GM13976 (cell line): ENCODE measurements at places on chromosomes 4 and X.

DNA sequence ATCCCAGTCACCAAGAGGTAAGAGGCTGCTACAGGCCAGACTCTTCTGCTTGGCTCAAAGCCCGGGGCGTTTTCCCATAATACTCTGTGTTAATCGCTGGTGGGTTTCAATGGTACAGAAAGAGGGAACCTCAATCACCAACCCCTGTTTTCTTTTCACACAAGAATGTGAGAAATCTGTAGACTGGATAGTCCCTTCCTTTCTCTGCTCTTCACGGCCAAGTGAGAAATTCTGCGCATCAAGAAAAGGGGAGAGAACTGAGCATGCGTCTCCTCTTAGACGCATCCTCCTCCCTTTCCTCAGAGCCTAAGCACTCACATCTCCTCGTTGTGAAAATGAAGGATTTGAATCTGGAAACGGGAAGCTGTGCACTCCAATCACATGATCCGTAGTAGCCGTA is 64.7 kb downstream of the CLNK start:
- DNase-seq, result no peak

DNA sequence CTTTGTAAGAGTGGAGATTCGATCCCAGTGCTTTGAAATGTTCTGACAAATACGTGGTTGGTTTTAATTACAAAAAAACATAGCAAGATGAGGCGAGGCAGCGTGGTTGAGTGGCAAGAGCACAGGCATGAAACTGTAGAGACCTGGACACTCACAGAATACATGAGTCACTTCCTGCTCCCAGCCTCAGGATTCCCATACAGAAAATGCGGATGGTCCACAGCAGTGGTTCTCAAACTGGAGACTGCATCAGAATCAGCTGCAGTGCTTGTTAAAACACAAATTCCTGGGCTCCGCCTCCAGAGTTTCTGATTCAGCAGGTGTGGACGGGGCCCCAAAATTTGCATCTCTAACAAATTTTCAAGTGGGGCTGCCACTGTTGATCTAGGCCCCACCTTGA is 10.1 kb downstream of the OTOP1 start:
- DNase-seq, result no peak

DNA sequence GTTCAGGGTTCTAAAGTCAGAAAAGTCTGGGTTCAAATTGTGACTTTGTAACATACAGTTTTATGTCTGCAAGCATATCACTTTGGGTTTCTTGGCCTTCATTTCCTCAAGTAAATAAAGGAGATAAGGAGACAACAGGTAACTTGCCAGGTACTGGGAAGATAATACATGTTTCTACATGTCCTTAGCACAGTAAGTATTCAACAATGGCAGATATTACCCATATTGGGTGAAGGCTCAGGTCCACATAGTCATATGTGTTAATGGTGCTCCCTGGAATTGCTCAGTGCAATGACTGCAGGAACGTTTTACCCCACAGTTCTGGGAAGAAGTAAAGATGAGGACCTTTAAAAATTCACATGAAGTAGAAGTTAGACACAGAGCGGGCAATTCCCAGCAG is 35.8 kb upstream of the GAB1 start:
- DNase-seq, result no peak

- DNase-seq, result no peak
Measured at GRCh38 chrX:148135738-148136137, 154.6 kb downstream of the FMR1NB start.

GRCh38 chr4:177308847-177309521 is 690 bp upstream of the NEIL3 start:
- DNase-seq, result no peak

GRCh38 chrX:68686097-68686977 is 38.9 kb downstream of the STARD8 start:
- peak; percentile 40 for DNase-seq

- no peak for DNase-seq
Measured at GRCh38 chrX:43870758-43871419, 11.4 kb downstream of the MAOB start.

GRCh38 chrX:150940844-150941495 is 42.2 kb upstream of the HMGB3 start:
- no peak for DNase-seq

DNA sequence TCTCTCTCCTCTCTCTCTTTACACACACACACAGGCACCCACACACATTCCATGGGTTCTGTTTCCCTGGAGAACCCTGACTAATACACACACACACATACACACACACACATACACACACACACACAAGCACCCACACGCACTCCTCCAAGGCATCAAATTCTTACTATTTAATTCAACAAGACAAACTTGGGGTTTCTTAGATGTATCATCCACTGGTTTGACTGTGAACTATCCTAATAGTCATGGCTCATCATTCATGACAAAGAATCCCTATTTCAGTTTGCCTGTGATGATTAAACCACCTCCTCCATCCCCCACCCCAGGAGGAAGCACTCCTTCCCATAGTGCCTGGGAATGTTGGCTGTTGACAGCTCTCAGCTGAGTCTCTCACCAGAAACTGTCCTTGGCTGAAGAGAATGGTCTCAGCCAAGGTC is 98.2 kb downstream of the USP46 start:
- DNase-seq, result no peak

DNA sequence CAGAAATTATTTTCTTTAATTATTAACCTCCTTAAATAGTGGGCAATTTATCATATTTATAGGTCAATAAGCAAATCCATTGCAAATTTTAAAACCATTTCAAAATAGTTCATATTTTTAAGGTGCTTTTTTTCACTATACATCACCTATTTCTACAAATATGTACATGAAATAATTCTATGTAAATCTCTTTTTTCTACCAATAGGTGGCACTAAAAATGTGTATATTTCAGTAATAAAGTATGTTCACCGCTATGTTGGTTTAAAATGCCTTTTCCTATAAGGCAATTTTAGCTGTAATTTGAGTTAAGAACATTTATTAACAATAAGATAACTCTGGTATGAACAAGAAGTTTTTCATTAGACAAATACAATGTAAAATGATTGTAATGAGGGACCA is 672.2 kb downstream of the KCTD8 start:
- DNase-seq, result no peak

DNA sequence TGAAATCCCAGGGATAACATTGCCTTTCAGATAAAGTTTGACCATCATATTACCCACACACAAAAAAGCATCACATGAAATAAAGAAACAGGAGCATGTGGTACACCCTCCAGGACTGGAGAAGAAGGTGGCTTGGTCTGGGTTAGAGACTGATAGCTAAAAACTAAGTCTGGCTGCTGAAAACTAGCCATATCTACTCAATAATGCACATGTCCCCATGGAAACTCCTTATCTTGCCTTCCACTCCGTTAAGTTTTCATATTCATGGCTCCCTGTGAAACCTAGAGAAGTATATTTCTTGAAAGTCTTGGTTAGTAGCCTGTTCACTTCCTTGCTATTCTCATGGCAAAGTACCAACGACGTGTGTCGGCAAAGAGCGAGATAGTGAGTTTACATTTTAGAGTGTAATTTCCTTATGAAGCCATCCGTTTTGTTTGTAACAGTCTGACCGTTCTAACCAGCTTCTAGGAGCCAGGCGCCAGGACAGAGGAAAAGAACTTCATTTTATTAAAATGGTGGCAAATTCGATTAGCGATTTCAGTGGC is 6.7 kb upstream of the DCTD start:
- DNase-seq, result no peak
